ENCODE measurements at places on chromosomes 7 and 10.

- no peak for DNase-seq
Measured at GRCh38 chr7:139844779-139845442, 15.8 kb downstream of the TBXAS1 start.

- DNase-seq: no peak
Measured at GRCh38 chr7:36129048-36129534, 24.0 kb upstream of the EEPD1 start.

- DNase-seq: no peak
Measured at GRCh38 chr10:42755556-42756093, 27.0 kb upstream of the BMS1 start.

GRCh38 chr10:61188101-61188500, 244.1 kb upstream of the RHOBTB1 start:
- no peak for DNase-seq

GRCh38 chr10:112844681-112845544, 105.1 kb upstream of the TCF7L2 start:
- no peak for DNase-seq

- DNase-seq: peak; percentile 76
Measured at GRCh38 chr10:60986791-60987190, 42.8 kb upstream of the RHOBTB1 start.

- no peak for DNase-seq
Measured at GRCh38 chr10:122841569-122841968, 4.1 kb downstream of the CUZD1 start.

- DNase-seq: no peak
Measured at GRCh38 chr10:27701938-27702537, 43.6 kb downstream of the MKX start.

GRCh38 chr10:22319980-22320558, 830 bp upstream of the BMI1 start:
- DNase-seq: peak; percentile 47

- no peak for DNase-seq
Measured at GRCh38 chr7:107644309-107644974, 16.2 kb upstream of the SLC26A4 start.

GRCh38 chr7:42479452-42479815, 242.4 kb upstream of the GLI3 start:
- DNase-seq: no peak

- DNase-seq: no peak
Measured at GRCh38 chr7:94897541-94897940, 9.9 kb upstream of the PPP1R9A start.

GRCh38 chr10:100983868-100984671, 3.2 kb downstream of the MRPL43 start:
- no peak for DNase-seq

- no peak for DNase-seq
Measured at GRCh38 chr7:139439375-139439774, 44.1 kb downstream of the KLRG2 start.

- DNase-seq: no peak
Measured at GRCh38 chr7:114439581-114439980, 25.0 kb downstream of the FOXP2 start.

GRCh38 chr7:20299647-20300312, 30.9 kb upstream of the ITGB8 start:
- no peak for DNase-seq

DNA sequence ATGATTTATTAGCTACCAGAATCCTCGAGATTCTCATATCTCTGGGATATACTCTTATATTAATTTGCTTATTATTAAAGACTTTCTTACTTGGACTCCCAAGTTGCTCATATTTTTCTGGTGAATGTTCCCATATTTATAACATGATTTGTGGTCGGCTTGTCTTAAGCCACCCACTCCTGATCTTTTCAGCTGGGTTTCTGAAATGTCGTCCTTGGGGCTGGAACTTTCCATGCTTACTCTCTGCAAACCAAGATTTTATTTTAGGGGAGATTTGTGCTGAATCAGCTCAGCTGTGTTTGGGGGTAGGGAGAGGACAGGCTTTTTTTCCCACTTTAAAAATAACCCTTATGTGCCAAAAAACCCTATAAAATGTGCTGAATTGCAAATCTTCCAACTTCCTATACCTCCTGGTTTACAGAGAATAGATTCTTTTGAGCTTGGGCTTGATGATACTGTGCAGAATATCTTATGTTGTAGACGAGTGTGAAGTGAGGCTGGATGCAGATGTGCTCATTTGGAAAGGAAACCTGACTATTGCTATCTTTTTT, 162.1 kb downstream of the SND1 start:
- DNase-seq: no peak

DNA sequence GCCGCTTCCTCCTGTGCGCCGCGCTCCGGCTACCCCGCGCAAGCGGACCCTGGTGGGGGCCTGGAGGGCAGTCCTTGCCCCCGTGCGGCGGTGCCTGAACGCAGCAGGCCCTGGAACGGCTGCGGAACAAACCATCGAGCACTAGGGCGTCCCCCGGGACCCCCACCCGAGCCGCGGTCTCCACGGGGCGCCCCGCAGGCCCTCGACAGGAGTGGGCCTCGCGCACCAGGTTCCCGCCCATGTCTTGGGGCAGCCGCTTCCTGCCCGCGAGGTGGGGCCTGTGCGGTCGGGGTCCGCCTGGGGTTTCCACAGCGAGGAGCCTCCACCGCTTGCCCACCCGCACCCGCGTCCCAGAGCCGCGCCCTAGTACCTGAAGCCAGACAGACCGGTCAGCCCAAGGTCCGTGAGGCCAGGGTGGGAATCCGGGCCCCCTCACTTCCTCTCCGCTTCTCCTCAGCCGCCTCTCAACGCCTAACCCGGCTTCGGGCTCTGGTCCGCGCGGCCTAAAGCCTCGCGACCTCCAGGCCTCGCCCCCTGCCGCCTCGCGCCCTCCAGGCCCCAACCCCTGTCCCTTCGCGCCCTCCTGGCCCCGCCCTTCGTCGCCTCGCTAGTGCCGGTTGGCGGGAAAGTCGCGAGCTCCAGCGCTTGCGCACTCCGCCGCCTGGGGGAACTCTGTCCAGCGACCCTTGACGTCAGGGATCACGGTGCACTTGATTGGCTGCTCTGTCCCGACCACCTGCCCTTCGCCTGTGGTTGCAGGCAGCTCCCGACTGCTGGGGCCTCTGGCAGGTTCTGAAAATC, 7.0 kb upstream of the GBX1 start:
- DNase-seq: peak; percentile 36

DNA sequence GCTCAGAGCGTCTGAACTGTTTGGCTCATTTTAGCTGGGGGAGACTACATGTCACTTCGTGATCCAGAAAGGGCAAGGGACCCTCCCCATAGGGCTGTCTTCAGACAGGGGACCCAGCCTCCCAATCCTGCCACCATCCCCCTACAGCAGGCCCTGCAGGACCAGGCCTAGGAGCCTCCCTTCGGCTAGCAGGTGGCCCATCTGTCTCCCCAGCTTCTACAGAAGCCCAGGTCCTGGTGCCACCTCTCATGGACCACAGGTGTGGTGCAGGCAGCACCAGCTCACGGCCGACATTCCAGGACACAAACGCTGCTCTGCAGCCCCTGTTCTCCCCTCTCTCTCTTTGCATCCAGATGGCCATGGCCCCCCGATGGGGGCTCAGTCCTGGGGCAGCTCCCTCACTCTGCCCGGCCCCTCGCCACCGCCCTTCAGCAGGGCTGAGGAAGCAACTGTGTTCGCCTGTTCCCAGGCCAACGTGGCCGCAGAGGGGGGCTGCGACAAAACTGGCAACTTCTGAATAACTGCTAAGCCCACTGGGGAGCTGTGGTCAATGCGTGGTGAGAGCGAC, 10.3 kb downstream of the TECPR1 start:
- DNase-seq: no peak

GRCh38 chr7:24795407-24795767, 38.1 kb upstream of the GSDME start:
- no peak for DNase-seq

DNA sequence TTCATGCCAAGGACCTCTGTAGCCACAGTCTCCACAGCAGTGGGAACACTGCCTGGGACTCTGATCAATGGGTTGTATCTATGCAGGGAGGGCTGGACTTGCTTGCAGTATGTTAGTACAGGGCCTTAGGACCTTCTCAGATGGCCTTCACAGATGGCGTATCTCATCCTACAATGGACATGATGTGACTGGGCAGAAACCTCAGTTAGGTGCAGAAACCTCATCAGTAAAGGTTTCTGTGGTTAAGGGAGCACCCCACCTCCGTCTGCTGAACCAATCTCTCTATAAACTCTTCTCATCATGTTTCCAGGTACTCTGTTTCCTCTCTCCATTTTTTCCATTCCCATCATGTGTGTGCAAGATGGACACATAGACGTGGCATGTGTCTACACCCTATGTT, 154.9 kb downstream of the EVX1 start:
- DNase-seq: no peak

DNA sequence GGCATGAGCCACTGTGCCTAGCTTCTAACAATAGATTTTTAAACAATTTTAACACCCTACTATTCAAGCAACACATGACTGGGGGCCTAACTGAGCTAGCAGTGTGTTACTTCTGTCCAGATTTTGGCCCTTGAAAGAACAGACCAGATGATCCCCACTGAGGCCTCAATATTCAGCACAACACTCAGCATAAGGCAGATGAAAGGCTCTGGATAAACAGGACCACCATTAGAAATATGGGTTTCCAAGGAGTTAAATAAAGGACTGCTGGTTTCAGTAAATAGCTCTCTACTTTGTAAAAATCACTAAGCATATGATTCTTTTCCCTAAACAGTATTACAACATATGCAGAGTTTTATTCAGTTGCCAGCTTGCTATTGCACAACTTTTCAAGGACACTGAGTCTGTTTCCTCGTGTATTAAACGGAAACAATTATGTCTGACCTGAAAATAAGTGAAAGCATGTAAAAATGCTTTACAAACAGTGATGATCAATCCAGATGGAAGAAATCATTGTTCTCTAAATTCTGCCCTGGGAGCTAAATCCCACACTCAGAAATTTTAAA, 23.8 kb upstream of the FZD1 start:
- DNase-seq: no peak

DNA sequence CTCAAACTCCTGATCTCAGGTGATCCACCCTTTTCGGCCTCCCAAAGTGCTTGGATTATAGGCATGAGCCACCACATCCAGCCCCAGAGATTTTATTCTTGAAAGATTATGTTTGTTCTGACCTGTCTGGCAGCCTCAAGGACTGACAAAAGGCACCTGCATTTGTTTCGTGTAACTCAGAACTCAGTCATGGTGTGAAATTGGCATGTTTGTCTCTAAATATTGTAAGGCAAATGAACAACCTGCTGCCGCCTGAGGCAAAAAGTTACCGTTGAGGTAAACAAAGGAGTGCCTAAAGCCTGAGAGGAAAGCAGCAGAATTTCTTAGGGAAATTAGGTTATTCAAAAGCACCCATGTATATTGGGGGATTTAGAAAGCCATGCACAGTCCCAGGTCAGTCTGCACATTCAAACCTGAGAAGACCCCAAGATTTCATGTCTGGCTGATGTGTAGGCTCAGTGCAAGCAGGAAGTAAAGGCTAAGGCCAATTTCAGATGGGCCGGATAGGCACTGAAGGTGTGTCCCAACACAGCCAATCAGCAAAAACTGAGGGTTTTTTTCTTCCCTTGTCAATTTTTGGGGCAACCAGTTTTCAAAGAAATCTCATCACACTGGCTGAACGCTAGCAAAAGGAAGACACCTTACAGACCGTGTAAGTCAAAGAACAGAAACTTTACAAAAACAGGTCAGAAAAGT, 33.3 kb upstream of the HHEX start:
- DNase-seq: no peak

DNA sequence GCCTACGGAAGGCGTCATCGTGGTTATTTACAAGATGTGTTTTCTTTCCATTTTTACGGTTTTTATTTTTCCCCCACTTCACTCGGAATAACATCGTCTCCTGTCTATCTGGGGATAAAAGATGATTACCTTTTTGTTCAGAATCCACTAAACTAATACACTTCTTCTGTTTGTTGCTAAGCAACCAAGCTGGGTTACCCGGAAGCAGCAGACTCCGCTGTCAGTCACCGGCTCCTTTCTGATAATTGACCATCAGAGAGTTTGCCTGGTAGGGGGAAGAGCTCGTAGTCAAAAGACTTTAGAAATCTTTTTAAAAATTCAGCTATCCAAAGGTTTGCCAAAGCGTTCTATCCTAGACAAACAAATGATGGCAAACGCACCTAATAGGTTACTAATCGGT, 75.0 kb upstream of the SFMBT2 start:
- no peak for DNase-seq

DNA sequence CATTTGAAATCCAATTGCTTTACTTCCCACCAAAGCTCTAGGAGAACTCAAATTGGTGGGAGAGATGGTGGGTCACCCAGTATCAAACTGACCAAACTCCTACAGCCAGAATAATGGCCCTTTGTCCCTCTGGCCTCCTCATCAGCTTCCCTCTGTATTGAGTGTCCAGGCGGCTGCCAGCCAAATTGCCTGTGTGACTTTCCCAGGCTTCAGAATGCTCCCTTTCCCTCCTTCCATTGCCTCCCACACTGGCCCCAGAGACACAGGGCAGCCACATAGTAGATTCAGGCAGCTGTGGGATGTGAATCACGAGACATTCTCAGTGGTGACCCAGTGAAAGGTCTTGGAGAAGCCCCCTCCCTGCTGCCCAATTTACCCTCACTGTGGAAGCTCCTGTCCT, 12.7 kb upstream of the VDAC2 start:
- no peak for DNase-seq

- DNase-seq: peak; percentile 39
Measured at GRCh38 chr7:138961159-138961558, 20.0 kb downstream of the KIAA1549 start.

DNA sequence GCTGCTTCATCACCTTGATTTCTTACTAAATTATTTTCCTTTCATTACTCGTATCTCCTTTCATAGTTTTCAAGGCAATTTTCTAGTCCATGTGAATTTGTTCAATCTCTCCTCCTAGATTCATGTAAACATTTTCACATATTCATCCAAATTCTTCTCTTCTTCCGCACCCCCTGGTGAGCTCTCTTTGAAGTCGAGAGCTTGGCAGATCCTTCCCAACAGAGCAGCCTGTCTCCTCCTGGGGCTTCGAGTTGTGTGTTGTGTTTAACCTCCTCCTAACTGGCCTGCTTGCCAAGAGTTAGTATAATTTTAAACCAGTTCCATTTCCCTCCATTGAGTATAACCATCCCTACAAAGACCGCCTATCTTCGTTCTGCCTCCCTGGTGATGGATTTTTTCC, 272.4 kb upstream of the CELF2 start:
- no peak for DNase-seq

DNA sequence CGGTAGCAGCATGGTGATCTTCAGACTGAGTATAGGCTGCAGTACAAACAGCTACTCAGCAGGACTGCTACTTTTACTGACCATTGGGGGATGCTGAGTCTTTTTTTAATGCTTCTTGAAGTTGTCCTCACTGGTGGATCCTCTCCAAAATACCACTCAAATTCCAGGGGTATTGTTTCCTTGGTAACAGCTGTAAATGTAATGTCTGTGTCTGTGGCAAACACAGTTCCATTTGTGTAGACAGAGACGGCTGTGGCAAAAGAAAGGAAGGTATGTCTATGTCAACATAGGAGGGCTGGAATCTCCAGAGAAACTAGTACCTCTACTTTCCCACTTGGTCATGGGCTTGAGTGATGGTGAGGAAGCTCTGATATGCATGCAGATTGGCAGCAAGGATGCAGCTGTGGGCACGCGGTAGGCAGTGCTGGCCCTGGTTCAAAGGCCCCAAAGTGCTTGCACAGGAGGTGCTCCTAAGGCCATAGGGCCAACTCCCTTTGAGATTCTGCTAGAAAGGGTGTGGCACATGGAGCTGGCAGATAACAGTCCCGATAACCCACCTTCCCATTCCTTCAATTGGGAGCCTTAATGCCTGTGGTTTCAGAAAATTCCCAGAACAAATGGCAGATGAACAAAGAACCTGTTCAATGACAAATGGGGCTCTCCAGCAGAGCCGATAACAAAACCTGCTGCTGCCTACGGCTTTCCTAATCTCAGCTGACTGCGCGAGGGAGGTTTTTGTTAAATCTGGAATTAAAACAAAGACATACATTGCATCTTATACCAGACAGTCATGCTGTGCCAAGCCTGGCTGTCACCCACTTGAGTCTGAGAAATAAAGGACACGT, 43.0 kb downstream of the PKD1L1 start:
- no peak for DNase-seq
